ENCODE measurements at places on chromosomes 1 and 21.

DNA sequence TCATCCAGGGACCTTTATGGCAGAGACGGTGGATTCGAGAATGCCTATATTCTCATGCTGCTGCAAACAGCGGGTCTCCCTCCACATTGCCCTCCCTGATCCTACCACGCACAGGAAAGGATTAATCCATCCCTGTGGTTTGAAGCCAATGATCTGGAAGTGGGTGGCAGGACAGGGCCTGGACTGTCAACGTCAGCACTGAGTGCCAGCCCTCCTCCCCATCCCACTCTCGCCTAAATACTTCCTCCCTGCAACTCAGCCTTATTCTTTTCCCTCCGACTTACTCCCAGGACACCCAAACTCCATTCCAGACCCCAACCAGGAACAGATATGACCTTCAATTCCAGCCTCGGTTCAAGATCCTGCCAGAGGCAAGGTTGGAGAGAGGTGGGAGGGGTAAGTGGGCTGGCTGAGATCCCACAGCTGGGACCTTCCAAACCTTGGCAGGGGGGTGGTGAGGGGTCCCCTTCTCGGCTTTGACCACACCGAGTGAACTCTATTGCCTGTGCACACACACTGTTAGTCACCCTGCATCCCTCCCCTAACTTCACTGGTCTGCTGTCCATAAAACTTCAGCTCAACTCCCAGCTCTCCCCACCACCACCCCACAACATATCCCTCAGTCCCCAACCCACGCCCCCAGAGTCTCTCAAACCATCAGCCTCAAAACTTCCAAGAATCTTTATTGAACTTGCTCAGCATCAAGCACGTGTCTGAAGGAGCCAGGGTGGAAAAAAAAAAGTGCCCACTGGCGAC, 2.4 kb upstream of the S100A5 start:
- DNase-seq, result no peak

DNA sequence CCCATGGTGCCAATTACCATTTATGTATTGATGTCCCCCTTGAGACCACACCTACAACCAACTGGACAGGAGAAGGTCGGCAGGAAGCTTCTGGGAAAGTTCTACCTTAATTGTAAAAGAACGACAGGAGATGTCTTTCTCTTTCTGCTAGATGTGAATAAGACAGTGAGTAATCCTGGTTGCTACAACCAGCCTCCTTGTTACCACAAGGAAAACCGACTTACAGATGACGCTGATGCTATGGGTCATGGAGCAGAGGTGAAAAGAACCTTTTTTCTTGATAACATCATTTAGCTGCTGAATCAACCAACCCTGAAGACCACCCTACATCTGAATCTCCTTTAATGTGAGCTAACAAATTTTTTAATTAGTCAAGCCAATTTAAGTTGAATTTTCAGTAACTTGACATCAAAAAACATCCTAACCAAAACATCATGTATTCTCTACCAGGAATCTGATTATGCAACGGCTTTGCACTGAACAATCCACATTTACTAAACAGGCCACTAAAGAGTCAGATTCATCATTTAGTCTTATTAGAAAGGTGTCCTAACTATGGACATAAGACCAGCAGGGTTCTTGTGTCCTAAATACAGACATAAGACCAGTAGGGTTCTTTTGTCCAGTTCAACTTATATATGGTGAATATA, 23.0 kb downstream of the RGS2 start:
- no peak for DNase-seq

DNA sequence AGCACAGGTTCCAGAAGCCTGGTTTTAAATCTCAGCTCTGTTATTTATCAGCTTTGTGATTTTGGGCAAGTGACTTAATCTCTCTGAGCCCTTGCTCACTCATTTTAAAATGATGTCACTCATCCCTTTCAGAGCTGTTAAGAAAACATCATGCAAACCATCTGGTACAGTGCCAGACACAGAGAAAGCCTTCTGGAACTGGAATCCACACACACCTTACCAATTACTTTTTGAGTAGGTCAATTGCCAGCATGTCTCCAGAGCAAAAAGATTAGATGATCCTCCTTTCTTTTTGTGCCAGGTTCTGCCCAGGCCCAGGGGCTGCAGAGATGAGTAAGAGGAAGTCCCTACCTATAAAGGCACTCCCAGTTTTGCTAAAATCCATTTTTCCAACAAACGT, 61.3 kb downstream of the ROR1 start:
- DNase-seq, result no peak

- DNase-seq, result no peak
These were observed 219.4 kb downstream of the SLC35F3 start for GRCh38 chr1:234123867-234124266.

DNA sequence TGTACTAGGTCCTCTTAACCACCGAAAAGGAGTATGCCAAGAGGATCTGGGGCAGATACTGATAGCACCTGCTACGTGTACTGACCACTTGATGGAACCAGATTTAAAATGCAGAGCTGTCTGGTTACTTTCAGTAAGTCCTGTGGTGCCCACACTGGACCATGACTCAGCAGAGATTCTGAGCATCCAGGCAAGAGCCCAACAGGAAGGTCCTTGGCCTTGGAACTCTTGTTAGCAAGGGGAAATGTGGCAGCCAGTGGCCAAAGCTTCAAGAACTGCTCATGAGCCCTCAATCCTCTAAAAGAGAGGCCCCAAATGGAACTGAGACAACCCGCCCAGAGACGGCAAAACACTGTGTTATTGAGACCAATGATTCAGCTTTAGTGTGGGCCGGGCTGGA, 4.2 kb upstream of the GJB5 start:
- no peak for DNase-seq

- DNase-seq, result no peak
These were observed 102.7 kb upstream of the C1orf174 start for GRCh38 chr1:4002741-4003140.

- DNase-seq, result no peak
These were observed 2.7 kb downstream of the WDTC1 start for GRCh38 chr1:27237112-27237511.

GRCh38 chr21:26055841-26056264, 114.7 kb downstream of the APP start:
- DNase-seq, result no peak

- no peak for DNase-seq
These were observed 58.0 kb downstream of the PGM1 start for GRCh38 chr1:63651161-63651701.

- DNase-seq, result no peak
These were observed 60.9 kb upstream of the S1PR1 start for GRCh38 chr1:101175886-101176285.

DNA sequence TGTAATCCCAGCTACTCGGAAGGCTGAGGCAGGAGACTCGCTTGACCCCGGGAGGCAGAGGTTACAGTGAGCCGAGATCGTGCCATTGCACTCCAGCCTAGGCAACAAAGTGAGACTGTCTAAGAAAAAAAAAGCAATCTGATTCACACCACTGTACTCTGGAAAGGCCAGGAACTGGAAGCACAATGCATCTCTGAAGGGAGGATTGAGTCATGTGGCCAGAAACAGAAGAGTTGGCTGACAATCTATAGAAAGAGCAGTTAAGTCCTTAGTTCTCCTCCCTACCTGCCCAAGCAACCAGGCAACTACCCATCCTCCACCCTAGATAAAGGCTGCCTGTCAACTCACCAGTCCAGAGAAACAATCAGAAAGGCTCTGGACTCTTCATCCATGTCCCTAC, 45.9 kb downstream of the PIK3R3 start:
- DNase-seq, result no peak

DNA sequence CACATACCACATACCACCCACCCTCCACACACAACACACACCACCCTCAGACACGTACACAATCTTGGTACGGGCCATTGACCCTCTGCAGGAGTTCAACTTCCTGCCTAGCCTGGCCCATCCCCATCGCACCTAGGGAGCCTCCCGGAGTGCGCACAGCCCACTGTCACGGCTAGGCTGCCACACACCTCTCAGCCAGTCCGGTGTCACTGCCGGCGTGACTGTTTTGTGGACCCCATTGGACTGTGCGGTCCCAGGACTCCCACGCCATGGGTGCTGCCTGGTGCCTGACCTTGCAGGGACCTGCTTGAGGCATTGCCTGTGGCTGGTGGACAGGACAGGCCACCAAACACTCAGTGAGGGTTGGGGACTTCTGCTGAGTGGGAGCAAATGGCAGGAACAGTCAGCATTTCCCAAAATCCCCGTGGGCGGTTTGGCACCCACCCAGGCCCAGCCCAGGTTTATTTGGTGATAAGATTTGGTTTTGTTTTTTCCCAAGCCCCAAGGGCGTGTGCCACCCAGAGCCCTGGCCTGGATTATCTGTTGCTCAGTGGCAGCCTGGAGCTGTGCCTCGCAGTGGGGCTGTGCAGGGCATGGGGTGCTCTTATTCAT, 27.7 kb downstream of the RAB7B start:
- no peak for DNase-seq

- DNase-seq, result no peak
These were observed 433.1 kb downstream of the CAMTA1 start for GRCh38 chr1:7218210-7218832.

DNA sequence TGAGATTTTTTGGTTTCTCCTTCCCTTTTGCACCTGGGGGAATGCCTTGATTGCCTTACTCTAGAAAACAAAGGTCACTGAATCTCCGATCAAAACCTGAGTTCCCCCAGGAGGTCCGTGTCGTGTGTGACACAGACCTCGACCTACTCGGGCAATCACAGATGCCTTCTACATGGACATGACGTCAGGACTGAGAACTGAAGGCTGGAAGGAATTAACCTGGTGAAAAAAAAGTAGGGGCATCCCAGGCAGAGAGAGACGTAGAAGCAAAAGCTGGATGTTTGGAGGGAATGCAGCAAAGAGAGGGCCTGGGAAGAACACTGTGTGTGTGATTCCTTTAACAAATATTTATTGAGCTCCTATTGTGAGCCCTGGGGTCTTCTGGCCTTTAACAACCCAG, 178.0 kb downstream of the PRDM2 start:
- DNase-seq, result no peak

DNA sequence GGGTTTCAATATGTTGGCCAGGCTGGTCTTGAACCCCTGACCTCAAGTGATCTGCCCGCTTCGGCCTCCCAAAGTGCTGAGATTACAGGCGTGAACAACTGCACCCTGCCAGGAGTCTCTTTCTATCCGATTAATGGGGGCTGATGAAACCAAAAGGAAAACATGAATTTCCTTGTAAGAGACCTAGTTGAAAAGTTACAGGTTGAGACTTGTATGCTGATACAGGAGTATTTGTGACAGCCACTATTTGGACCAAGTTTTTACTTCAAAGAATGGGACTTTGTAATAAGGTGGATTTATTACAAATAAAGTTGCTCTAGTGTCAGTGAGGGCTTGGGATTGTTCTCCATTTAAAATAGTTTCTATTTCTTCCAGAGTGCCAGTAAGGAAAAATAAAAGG, 43.6 kb upstream of the TMEM61 start:
- no peak for DNase-seq

GRCh38 chr1:169959686-169960085, 66.0 kb upstream of the SCYL3 start:
- DNase-seq, result no peak

DNA sequence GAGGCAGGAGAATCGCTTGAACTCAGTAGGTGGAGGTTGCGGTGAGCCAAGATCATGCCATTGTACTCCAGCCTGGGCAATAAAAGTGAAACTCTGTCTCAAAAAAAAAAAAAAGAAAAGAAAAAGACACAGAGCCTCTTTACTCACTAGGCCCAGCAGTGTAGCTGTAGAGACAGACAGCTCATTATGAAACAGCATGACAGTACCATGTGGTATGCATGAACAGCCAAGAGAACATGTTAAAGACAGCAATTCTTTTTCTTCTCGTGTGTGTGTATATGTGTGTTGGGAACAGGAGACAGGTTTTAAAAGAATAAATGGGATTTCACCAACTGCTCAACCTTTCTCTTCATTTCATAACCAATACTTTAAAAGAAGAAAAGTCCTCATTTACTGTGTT, 118.8 kb downstream of the PIK3R3 start:
- DNase-seq, result no peak

DNA sequence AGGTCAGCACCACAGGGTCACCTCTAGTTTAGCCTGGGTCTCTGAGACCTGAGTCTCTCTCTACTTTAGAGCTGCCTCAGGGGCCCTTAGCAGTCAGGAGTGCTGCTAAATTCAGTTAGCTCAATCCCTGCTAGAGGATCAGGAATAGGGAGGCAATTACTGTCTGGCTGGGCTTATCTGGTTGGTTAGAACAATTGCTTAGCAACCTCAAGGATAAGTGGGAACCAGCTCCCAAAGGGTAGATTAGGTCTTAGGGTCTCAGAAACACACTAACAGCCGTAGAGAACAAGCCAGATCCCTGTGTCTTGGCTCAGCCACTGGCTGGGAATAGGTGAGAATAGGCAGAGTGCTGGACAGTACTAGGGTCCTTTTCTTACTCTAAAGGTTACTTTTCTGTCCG, 7.7 kb downstream of the PM20D1 start:
- DNase-seq, result no peak

DNA sequence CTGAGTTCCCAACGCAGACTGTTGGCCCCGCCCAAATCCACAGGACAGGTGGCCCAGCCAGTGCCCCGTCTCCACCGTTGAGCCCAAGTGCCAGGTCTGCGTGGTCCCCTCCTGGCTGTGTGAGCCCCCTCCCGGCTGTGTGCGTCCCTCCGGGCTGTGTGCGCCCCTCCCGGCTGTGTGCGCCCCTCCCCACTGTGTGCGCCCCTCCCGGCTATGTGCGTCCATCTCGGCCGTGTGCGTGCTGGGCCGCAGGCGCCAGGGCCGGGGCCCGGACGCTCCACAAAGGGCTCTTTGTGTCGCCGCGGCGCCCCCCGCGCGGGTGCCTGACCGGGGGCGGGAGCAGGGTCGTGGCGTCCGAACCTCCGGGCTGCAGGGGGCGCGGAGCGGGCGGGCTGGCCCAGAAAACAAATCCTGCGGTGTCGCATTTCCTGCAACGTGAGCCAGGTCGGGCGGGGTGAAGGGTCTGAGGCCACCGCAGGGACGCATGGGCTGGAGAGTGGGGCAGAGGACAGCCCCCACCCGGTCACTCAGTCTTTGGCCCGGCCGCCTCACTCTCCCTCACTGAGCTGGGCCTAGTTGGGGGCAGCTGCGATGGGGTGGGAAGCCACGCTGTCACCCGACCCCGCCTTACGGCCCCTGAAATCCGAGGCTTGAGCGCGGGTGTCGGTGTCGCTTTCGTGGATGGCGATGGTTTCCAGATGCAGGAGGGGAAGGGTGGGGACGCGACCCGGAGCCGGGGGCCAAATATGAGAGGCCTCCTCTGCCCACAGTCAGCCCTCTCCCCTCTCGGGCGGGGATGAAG, 18.8 kb downstream of the TNFRSF25 start:
- DNase-seq, result no peak

DNA sequence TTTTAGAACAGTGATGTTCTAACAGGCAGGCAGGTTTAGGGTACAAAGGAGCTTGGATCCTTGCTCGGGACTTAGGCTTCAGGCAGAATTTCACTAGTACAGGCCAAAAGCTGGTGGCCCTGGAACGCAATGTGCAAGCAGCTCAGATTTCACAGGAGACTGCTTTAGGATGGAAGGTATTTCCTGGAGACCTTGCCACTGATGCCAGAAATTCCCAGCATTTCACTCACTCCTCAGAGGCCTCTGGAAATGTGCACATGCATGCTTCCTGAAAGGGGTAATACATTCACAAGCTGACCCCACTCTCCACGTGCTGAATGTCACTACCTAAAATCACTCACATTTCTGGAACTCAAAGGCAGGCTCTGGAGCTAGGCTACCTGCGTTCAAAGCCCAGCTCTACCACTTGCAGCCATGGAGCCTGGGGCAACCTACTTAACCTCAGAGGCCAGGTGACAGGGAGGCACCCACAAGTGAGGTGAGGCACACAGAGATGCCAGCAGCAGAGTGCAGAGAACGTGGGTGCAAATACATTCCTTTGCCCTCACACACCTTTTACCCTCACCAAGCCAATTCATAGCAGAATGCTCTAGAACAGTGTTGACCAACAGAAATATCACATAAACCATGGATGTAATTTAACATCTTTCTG, 56.5 kb downstream of the CDC7 start:
- DNase-seq, result no peak

- DNase-seq, result no peak
These were observed 4.6 kb downstream of the FCRLB start for GRCh38 chr1:161725908-161726472.

Measured in amygdala (tissue), 56 donors.